ENCODE measurements at places on chromosomes 7 and 10. TPM values are rescaled to one million over a fixed set of nuclear protein-coding genes. Genes with fewer than 3 reads are reported as not detected.
A peak's percentile ranks its signal among the peaks of the same experiment; 100 is the strongest.

DNA sequence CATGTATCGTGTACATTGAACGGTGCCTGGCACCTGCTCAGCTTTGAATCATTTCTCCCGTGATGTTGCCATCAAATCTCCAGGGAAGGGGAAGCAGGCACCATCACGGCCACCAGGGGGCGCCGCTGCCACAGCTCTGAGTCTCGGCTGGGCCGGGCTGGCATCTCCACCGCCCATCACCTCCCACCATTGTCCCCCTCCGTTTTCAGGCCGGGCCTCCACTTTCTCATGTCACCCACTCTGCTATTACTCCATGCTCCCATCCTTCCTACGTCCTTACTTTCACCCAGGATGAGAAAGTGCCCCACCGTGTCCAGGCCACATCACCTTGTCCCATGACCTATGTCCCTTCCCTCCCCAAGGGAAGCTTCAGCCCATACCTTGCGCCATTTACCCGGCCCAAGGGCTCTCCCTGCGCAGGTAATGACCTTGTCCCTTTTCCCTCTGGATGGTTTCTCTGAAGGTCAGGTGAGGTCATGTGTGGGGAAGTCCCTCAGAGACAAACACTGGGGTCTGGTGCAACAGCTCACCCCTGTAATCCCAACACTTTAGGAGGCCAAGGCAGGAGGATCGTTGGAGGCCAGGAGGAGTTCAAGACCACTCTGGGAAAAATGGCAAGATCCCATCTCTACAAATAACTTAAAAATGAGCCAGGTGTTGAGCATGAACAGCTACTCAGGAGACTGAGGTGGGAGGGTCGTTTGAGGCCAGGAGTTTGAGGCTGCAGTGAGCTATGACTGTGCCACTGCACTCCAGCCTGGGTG, 31.8 kb upstream of the OCM2 start:
- no peak overlapping the region for H3K27ac ChIP-seq
- H3K27me3 ChIP-seq: peaks cover 3% of the 10 kb centered on the region
- no peak overlapping the region for H3K4me3 ChIP-seq
- no peaks in the 10 kb centered on the region for H3K36me3 ChIP-seq

DNA sequence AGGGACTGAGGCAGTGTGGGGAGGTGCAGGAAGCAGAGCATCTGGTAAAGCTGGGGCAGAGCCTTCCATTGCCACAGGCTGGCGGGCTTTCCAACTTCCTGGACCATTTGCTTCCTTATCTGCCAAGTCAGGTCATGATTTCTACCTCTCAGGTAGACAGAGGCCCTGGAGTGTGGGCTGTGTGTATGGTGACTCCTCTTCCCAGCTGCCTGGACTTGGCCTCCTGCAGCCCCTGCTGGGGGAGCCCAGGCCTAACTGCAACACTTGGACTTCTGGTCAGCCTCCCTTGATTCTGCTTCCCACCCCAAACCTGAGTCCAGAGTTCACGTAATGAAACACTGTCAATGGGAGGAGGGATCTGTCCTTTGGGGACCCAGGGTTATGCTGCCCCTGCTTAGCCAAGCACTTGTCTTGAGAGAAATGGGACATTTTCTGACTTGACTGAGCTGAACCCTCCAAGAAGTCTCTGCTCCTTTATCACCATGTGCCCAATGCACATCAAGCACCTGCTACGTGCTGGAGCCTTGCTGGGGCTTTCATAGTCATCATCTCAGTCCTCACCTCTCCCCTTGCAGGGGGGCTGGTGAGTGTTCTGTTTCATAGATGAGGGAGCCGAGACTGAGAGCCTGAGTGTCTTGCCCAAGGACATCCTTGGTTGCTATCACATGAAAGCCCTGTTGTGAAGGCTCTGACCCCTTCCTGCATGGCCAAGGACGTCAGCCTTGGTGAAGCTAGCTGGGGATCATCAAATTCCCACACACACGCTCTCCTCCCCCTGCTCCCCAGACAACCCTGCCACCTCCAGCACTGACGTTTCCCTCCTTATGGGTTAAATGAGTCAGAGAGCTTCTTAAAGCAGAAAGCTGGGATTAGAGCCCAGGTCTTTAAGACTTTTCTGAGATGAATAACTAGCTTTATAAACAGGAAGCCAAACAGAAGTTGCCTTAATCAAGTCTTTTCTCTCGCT, 3.4 kb downstream of the CLEC2L start:
- H3K36me3 ChIP-seq: no peaks in the 10 kb centered on the region
- H3K4me1 ChIP-seq: peaks cover 2% of the 10 kb centered on the region
- H3K27ac ChIP-seq: no peak overlapping the region
- no peak for DNase-seq
- peaks cover 67% of the 10 kb centered on the region for H3K27me3 ChIP-seq

DNA sequence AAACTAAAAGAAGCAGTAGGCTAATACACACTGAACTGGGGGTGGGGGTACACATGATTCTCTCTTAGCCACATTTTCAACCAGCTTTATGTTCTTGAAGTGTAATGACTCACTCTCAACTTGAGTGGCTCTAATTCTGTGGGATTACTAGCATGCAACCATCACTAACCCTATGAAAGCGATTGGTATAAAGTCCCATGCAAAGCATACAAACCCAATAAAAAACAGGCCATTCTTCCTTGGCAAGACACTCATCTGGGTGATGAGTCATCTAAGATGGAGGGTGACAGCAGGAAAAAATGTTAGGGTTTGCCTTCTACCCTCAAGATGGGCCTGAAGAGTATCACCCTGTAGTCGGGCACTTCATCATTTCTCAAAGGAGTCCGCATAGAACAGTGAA, 14.9 kb upstream of the PON3 start:
- no peak overlapping the region for H3K27ac ChIP-seq
- DNase-seq: no peak
- H3K36me3 ChIP-seq: peaks cover 7% of the 10 kb centered on the region
- H3K4me1 ChIP-seq: peaks cover 5% of the 10 kb centered on the region
- no peak overlapping the region for H3K4me3 ChIP-seq

- peaks cover 44% of the 10 kb centered on the region for H3K36me3 ChIP-seq
- DNase-seq: no peak
- H3K4me1 ChIP-seq: peaks cover 72% of the 10 kb centered on the region
- H3K4me3 ChIP-seq: no peak overlapping the region
- H3K27me3 ChIP-seq: no peaks in the 10 kb centered on the region
Measured at GRCh38 chr7:24912424-24912823, 67.6 kb downstream of the OSBPL3 start.

GRCh38 chr7:157477550-157478212, 140.9 kb downstream of the DNAJB6 start:
- H3K27me3 ChIP-seq: peaks cover 4% of the 10 kb centered on the region
- peak; percentile 44 for DNase-seq
- peak overlapping the region; percentile 34 for H3K4me3 ChIP-seq
- H3K36me3 ChIP-seq: peaks cover 31% of the 10 kb centered on the region
- peaks cover 35% of the 10 kb centered on the region for H3K4me1 ChIP-seq
- peak overlapping the region; percentile 78 for H3K27ac ChIP-seq

DNA sequence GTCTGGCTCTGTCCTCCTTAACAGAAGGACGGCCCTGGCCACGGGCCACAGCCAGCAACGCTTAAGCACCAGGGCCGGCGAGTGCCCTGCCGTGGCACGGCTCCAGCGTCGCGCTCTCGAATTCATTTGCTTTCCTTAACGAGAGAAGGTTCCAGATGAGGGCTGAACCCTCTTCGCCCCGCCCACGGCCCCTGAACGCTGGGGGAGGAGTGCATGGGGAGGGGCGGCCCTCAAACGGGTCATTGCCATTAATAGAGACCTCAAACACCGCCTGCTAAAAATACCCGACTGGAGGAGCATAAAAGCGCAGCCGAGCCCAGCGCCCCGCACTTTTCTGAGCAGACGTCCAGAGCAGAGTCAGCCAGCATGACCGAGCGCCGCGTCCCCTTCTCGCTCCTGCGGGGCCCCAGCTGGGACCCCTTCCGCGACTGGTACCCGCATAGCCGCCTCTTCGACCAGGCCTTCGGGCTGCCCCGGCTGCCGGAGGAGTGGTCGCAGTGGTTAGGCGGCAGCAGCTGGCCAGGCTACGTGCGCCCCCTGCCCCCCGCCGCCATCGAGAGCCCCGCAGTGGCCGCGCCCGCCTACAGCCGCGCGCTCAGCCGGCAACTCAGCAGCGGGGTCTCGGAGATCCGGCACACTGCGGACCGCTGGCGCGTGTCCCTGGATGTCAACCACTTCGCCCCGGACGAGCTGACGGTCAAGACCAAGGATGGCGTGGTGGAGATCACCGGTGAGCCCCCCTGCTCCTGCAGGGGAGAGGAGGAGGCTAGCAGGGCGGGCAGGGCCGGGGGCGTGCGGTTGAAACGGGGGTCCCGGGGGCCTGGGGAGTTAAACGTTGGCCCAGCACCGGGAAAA, at the start of gene HSPB1:
HSPB1 (plus strand) TSS at position 327 of the 855 bp plus-strand sequence; CDS start at position 367, 40 bp downstream.
- DNase-seq: peak; percentile 66
- H3K27me3 ChIP-seq: peaks cover 15% of the 10 kb centered on the region
- no peaks in the 10 kb centered on the region for H3K36me3 ChIP-seq
- peak within 1 kb of the TSS; percentile 81 for H3K27ac ChIP-seq

DNA sequence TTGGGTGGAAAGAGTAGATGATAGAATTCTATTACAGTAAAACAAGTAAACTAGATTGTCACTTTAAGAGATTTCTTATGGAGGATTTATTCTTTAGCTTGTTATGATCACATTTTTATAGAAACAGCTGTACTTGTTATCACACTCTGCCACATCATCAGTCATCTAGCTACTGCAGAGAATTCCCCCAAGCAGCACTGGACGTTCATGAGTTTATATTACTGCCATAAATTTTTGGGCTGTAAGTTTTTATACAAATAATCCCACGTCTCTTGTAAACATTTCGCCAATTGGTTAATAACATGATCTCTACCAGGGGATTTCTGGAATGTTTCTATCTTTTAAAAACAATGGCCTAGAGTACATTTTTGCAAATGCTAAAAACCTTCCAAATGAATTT, 238.8 kb downstream of the POLR1F start:
- H3K36me3 ChIP-seq: no peaks in the 10 kb centered on the region
- H3K4me1 ChIP-seq: no peaks in the 10 kb centered on the region
- H3K27me3 ChIP-seq: no peaks in the 10 kb centered on the region
- H3K27ac ChIP-seq: no peak overlapping the region
- H3K4me3 ChIP-seq: no peak overlapping the region

- H3K4me1 ChIP-seq: no peaks in the 10 kb centered on the region
- H3K4me3 ChIP-seq: no peak overlapping the region
- H3K27ac ChIP-seq: no peak overlapping the region
- no peak for DNase-seq
Measured at GRCh38 chr7:156274557-156274956, 366.0 kb upstream of the RNF32 start.

- H3K4me1 ChIP-seq: no peaks in the 10 kb centered on the region
- H3K36me3 ChIP-seq: no peaks in the 10 kb centered on the region
- no peak for DNase-seq
- no peak overlapping the region for H3K4me3 ChIP-seq
- H3K27ac ChIP-seq: no peak overlapping the region
Measured at GRCh38 chr7:95220328-95220727, 104.0 kb downstream of the PON1 start.

- no peaks in the 10 kb centered on the region for H3K36me3 ChIP-seq
- no peak overlapping the region for H3K4me3 ChIP-seq
- no peak overlapping the region for H3K27ac ChIP-seq
- H3K4me1 ChIP-seq: no peaks in the 10 kb centered on the region
- DNase-seq: no peak
Measured at GRCh38 chr10:77156406-77156879, 481.2 kb downstream of the KCNMA1 start.

Gene GPAM
- 9.8 TPM for total RNA-seq

Gene TEX36
- not detected for total RNA-seq

Gene GTF2IRD1
- total RNA-seq: 0.20 TPM

Gene CRTAC1
- not detected for total RNA-seq

Gene SPDYE8
- total RNA-seq: not detected

Gene ALOX5
- 1.9 TPM for total RNA-seq

Gene CDK1
- total RNA-seq: 111 TPM
